AG08395 (cell line): ENCODE measurements at places on chromosomes 16 and 17.
A peak's percentile ranks its signal among the peaks of the same experiment; 100 is the strongest.

GRCh38 chr17:16676676-16677268, 13.3 kb upstream of the CCDC144A start:
- DNase-seq = no peak

DNA sequence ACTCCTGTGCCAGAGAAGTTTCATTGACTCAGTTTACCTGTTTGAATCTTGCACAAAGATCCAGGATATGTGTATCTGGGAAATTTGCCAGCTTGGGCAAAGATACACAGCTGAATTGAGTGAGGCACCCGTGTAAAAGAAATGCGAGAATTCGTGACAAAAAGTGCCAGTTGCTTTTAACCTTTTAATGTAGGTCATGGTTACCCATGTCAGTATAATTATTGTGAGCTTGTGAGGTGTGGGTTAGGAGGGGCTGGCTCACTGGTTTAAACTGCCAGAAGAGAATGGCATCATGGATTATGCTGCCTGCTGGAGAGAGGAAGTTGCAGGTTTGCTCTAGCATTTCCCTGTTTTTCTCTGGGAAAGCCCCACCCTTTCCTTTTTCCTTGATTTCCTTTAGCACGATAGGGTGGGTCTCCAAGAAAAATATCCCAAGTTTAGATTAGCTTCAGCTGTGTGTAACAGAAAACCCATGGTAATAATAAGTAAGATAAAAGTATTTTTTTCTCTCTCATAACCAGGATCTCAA, 24.8 kb upstream of the NDRG4 start:
- DNase-seq = no peak

DNA sequence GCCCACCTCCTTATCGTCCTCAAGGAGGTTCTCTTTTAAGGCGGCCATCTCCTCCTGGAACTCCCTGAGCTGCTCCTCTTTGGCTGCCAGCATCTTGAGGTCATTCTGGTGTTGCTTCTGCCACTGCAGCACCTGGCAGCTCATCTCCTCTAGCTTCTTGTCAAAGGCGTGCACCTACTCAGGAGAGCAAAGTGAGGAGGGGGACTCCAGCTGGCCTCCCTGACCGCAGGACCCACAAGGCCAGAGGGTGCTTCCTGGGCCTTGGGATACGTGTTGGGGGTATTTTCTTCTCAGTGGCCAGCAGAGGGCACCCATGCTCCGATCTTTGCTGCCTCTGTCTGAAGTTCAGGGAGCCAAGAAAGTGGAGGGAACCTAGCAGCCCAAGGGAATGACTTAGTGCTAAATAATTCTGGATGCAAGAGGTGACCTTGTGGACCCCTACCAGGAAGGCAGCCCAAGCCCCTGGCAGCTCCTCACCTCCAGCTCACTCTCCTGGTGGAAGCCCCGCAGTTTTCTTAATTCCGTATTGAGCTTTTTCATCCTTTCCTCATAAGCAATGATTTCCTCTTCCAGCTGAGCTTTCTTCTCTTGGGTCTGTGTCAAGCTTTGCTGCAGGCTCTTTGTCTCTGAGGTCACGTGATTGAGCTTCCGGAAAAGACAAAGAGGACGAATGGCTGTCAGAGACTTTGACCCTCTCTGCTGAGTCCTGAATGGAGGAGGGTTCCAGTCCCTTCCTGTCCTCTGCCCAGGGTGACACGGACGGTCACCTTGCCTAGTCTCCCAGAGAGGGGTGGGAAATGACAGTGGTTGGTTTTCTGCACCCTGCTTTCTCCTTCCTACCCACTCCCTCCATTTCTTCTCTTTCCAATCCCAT, 31.4 kb downstream of the DHX38 start:
- DNase-seq = peak; percentile 86

DNA sequence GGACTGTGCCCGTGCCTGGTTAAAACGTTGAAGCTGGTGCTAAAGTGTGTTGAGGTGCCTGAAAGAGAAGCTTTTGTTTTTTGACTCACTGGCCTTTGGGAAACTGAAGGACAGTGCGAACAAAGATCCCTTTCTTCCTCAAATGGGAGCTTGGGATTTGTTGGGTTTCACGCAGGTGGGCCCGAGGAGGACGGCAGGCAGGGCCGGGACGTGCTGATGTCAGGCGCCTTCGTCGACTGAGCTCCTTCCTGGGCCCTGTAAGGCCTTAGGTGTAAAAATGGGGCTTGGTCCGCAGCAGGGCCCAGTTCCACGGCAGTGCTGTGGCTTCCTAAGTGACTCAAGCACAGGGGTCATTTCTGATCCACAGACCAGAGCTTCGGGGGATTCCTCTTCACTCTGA, 106.9 kb downstream of the BANP start:
- no peak for DNase-seq

GRCh38 chr17:45436625-45437464, 4.2 kb upstream of the ARHGAP27 start:
- DNase-seq = no peak

DNA sequence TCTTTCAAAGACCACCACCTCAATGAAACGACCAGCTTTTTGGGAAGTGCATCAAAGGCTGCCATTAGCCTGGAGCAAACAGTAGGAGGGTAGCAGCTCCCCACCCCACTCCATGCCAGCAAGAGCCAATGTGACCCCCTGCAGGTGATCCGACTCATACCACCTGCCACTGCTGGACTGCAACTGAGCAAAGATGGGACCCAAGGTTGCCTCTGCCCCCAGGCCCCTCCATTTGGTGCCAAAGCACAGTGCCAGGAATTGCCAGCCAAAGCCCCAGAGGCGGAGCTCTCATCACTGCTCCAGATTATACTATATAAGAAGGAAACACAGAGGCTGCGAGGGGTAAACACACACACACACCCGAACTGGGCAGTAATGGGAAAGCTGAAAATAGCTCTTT, 8.3 kb downstream of the PITPNM3 start:
- DNase-seq = no peak

- DNase-seq = no peak
These were observed 15.7 kb upstream of the MRC2 start for GRCh38 chr17:62611728-62612127.

GRCh38 chr17:50020841-50021599, 26.0 kb upstream of the DLX3 start:
- DNase-seq = no peak

GRCh38 chr16:55048745-55049144, 118.1 kb downstream of the IRX5 start:
- no peak for DNase-seq

- no peak for DNase-seq
These were observed 131.5 kb downstream of the OR1D5 start for GRCh38 chr17:2931876-2932275.

DNA sequence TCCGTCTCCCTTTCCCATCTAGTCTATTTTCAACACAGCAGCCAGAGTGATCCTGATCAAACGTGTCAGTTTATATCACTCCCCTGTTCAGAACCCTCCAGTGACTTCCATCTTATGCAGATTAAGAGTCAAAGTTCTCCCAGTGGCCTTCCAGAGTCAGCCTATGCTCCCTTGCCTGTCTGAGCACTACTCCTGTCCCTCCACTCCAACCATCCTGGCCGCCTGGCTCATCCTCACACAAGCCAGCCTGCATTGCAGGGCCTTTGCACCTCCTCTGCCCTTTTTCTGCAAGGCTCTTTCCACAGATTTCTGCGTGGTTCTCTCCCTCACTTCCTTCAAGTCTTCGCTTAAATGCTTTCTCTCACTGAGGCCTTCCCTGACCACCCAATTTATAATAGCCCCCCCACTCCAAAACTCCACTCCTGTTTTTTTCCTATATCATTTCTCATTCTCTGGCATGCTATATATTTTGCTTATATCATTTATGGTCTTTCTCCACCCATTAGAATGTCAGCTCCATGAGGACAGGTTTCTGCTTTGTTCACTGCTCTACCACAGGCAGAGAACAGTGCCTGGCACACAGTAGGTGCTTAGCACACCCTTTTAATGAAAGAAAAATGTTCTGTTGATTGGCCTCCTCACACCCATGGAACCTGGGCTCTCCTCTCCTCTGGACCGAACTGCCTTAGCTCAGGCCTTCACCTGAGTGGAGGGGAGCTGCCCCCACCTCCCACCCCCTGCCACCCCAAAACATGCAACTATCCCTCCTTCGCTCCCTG, 9.3 kb downstream of the SAMD14 start:
- no peak for DNase-seq

GRCh38 chr17:47853616-47854015, 2.7 kb upstream of the SP6 start:
- no peak for DNase-seq

DNA sequence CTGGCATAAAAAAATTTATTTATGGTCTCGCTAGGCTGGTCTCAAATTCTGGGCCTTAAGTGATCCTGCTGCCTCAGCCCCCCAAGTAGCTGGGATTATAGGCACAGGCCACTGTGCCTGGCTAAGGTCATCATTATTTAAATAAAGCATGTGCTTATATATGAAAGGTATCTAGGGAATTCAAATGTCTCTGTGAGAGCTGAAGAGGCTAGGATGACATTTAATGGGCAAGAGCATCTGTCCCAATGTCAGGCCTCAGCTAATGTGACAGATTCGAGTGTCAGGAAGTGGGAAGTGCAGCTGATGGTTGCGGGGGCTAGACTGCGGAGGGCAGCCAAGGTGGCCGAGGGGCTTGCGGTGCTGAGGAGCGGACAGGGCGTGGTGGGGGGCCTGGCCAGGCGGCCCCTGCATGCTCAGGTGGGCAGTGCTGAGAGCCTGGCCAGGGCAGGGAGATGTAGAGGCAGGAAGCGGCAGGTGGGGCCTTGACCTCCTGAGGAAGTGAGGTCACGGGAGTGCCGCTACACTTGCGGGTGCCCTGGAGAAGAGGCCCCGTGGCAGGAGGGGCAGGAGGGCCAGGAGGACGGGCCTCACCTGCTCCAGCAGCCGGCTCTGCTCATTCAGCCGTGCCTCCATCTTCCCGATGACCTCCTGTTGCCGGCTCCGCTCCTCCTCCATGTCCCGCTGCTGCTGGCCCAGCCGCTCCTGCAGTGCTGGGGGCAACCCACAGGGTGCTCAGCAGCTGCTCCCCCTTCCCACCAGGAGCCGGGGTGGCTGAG, 12.6 kb upstream of the MRPL38 start:
- no peak for DNase-seq

DNA sequence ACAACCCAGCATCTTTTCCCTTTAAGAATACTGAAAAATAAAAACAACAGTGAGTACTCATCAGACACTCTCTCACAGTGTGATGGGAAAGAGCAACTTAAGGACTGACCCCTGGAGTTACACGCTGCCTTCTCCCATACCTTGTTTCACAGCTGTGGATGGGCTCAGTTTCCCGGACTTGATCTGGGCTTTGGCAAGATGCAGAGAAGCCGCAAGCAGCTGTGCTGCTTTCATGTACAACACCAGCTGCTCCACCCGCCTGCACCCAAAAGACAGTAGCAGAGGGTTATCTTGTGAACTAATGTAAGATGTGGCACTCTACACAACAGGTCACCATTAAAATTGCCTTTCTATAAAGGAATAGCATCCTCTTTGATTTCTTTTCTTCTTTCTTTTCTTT, 32.7 kb upstream of the ALDH3A1 start:
- DNase-seq = no peak

- DNase-seq = peak; percentile 79
These were observed 9.8 kb upstream of the TMEM92 start for GRCh38 chr17:50264263-50265113.

- DNase-seq = no peak
These were observed 310.1 kb downstream of the C16orf95 start for GRCh38 chr16:87006789-87007745.

DNA sequence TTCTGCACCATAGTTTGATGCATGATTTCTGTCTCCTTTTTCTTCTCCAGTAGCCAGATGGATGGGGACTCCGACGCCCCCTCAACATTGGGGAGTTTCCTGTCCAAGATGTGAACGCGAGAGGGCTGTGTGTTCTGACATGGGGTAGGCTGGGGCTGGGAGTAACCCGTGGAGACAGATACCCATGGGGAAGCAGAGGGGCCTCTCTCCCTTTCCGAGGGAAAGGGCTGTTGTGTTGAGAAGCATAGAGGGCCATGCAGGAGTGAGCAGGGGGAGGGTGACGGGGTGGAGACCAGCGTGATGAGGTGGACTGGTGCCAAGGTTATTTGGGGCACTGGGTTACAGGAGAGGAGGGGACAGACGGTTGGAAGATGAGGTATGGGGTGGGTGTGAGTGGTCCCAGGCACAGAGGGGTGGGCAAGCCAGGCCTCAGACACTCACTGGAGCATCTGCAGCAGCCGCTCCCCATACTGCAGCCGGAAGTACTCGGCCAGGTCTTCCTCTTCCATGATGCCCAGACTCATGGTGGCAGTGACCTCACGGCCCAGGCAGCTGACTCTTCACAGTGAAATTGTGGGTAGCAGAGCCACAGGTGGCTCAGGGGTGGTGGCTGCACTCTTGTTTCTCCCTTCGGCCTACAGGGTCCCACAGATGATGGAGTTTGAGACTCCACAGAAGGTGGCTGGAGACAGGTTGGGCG, 400 bp downstream of the CCDC42 start:
- no peak for DNase-seq

GRCh38 chr17:49312722-49313121, 49.3 kb downstream of the ZNF652 start:
- no peak for DNase-seq

- no peak for DNase-seq
These were observed 62.6 kb downstream of the IRX5 start for GRCh38 chr16:54993106-54993895.

- DNase-seq = peak; percentile 63
These were observed 40.5 kb upstream of the ATP2A3 start for GRCh38 chr17:4004517-4005295.

DNA sequence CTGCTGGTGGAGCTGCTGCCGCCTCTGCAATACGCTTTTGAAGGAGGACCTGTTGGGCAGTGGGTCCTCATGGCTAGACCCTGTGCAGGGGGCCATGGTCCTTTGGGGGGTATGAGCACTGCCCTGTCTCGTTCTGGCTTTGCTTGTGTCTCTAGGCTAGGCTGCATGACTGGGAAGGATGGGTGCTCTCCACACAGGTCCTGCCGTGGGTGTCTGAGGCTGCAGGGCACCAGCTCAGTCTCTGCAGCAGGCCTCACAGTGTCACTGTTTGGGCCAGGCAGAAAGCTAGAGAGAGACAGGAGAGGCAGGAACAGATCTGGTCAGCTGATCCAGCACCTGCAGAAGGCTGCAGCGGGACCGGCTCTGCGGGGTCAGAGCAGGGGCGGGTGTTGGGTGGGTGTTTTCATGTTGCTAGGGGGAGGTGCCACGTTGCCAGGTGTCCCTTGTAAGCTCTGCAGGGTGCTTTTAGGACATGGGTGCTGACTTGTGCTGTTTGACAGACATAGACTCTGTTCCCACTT, 111.4 kb downstream of the SNX29 start:
- DNase-seq = no peak
